ENCODE measurements at places on chromosomes 16 and 17.

GRCh38 chr17:63221939-63222338 lies 224.2 kb downstream of the CYB561 start:
- DNase-seq: no peak

- DNase-seq: no peak
These were observed 53.8 kb downstream of the MYO18A start for GRCh38 chr17:29126268-29126930.

GRCh38 chr17:15260376-15261257 lies 4.5 kb downstream of the PMP22 start:
- peak; percentile 56 for DNase-seq

DNA sequence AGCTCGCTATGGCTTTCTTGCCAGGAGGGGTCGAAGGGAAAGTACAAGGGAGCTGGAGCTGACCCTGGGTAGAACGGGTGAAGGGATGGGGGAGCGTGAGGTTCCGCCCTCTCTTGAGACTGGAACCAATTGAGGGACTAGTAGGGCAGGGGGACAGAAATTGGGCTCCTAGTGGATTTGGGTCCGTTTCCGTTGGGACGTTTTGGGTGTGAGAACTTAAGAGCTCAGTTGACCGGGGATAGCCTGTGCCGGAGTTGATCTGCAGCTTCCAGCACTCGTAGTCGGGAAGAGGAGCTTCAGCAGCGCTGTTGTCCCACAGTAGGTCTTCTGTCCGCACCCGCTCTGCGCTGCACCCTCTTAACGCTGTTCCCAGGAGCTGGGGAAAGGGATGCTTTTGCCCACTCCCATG lies 481 bp downstream of the CNTROB start:
- no peak for DNase-seq

DNA sequence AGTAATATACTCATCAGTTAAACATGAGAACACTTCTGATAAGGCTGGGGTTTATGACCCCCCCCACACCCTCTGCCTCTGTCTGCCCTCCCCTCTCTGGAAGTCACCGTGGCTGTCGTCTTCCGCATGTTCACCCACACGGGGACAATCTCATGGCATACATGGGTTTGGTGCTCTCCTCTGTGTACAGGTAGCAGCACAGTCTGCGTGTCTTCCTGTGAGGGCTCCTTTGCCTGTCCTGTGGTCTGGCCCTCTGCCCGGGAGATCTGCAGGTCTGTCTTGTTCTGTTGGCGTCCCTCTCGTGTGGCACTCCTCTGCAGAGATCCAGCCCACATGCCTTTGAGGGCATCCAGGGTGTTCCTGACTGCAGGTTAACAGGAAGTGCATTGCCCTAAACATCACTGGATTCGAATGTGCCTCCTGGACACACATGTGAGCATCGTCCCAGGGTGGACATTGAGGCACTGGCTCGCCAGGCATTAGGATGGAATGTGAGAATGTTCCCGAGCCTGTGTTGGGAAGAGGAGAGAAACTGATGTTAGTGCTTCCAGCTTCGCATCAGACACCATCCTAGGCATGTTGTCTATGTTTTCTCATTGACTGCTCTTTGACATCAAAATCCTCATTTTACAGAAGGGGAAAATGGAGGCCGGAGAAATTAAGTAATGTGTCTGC lies 54.5 kb downstream of the NKD1 start:
- DNase-seq: no peak

DNA sequence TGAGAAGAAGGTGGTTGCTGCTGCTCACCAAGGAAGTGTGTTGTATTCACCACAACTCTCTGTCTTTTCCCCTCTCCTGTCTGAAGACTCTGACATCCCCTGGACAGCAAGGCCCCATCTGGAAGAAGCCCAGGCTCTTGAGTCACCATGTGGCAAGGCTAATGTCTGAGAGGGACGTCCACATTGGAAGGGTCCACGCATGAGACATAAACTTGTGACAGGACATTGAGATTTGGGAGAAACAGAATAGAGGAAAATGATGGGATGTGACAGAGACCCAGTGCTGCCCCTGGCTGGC lies 176.5 kb downstream of the IRF8 start:
- no peak for DNase-seq

GRCh38 chr16:1571012-1571671 lies 37.7 kb downstream of the TMEM204 start:
- no peak for DNase-seq

DNA sequence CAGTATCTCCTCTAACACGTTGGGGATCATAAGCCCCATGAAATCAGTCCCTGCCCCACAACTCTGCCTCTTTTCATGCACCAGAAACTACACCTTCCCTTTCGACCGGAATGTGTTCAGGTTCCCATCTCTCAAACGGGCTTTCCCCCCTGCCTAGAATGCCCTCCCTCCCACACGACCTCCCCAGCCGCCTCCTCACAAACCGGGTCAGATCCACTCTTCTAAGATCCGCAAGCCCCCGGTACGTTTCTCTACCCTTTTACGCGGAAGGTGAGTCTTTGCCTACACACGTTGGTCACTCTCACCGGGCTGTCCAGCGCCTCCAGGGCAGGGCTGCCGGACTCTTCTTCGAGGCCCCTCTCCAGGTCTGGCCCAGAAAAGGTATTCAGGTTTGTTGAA lies 708 bp downstream of the DHX33 start:
- no peak for DNase-seq

GRCh38 chr16:78246559-78246958 lies 147.1 kb downstream of the WWOX start:
- DNase-seq: no peak

DNA sequence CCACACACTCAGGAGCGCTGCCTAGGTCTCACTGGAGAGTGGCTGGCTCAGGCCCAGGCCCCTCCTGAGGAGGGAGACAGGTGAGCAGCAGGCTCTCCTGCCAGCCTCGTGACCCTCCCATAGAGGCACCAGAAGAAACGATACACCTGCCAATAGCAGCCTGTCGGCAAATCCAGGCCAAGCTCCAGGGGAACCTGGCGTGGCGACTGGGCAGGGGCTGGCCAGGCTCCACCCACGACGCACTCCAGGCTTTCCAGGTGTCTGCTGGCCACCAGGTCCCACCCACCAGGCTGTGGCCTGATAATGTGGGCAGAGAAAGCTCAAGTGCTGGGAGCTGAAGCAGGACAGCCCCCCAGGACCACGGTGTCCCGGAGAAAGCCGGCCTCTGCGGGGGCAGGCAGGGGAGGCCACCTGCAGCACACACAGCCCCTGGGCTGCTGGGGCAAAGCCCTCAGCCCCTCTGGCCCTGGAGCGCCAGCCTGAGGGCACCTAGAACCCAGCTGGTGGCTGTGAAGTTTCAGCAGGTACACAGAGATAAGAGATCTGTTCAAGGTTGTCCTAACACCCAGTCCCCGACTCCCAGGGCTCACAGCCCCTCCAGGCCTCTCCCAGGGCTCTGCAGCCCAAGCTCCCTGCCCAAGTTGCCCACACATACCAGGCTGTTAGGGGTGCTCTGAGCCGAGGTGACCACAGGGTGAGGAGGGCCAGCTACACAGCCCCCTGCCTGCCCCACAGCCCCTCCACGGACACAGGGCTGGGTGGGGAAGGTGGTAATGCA lies 2.4 kb downstream of the PGAP6 start:
- DNase-seq: no peak

DNA sequence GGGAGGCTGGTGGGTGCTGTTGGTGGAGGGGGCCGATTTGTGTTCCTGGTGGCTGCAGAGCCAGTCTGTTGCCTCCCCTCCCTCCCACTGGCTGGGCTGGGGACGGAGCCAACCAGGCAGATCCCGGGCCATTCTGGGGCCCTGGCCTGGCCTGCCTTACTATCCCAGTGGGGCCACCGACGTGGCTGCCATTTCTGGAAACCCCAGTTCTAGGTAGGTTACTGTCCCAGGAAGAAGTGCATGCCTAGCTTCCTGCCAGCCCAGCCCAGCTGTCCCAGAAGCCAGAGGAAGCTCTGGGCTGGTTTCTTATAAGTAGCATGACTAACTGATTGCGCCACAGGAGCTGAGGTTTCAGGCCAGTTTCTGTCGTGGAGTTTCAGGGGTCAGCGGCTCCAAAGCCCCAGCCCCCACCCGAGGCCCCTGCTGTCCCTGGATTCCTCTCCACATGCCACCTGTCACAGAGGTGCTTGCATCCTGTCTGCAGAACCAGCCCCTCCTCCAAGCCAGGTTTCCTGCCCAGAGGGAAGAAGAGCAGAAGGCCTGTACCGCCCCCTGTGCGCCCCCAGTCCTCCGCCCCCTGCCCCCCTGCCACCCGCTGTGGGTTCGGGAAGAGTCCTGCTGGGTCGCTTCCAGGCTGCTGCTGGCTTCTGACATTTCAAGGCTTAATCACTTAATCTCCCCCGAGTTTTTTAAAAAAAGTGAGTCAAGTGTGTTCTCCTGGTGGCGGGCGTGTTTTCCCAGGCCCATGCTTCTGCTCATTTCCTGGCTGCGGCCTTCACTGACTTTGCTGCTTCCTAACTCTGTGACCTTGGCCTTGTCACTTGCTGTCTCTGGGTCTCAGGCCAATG lies 13.2 kb downstream of the IL4R start:
- peak; percentile 51 for DNase-seq

GRCh38 chr16:49560004-49560830 lies 186.6 kb downstream of the C16orf78 start:
- DNase-seq: no peak

DNA sequence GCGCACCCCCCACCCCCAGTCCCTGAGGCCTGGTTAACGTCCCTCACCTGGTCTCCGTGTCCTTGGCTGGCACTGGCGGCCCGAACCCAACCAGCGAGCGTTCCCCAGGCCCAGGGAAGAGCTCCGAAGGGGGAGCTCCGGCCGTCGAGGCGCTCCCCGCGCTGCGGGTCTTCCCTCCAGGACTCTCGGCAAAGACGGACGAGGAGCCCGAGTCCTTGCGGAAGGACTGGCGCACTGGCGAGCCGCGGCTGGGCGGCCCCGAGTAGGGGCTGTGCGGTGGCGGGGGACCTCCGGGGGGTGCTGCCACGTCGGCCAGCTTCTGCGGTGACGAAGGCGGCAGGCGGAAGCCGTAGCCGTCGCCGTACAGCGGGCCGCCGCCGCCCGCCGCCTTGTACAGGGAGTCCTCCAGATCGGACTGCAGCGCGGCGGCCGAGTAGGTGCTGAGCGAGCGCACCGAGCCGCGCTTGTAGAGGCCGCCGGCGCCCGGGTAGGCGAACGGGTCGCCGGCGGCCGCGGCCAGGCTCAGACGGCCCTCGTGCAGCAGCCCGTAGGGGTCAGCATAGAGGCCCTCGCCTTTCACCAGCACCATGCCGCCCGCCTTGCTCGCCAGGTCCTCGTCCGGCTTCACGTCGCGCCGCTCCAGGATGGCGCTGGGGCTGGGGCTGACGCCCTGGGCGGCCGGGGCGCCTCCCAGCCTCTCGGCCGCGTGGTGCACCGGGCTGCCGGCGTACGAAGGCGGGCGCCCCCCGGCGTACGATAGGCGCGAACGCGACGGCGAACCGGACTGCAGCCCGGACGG lies 44.1 kb downstream of the SRCIN1 start:
- no peak for DNase-seq

GRCh38 chr17:73706428-73706827 lies 62.2 kb upstream of the SDK2 start:
- DNase-seq: no peak

DNA sequence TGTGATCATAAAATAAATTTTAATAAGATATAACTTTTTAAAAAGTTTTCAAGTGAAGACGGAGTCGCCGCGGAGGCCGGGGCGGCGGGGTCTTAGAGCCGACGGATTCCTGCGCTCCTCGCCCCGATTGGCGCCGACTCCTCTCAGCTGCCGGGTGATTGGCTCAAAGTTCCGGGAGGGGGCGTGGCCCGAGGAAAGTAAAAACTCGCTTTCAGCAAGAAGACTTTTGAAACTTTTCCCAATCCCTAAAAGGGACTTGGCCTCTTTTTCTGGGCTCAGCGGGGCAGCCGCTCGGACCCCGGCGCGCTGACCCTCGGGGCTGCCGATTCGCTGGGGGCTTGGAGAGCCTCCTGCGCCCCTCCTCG lies at the start of gene FOXC2:
Gene FOXC2, plus strand, starts transcription at position 229 of the 365 bp plus-strand sequence. CDS start 507 bp downstream, outside the sequence.
- no peak for DNase-seq

DNA sequence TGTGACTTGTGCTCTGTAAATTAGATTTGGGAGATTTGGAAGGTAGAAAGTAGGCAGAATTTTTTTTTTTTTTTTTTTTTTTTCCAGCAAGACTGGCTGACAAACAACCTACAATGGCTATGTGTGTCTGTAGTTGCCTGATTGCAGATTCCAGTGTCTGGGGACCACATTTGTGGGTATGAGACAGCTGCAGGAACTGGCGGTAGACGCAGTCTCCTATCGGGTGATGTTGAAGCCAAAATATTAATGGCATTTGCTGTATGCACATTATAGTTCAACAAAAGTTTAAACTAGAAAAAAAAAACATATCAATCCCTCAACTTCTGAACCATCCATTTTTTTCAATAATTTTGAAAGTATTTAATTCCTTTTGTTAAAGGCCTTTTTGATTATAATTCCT lies 665.2 kb downstream of the TOX3 start:
- no peak for DNase-seq

GRCh38 chr16:31063843-31064611 lies 10.0 kb downstream of the ZNF668 start:
- DNase-seq: no peak

- DNase-seq: peak; percentile 91
These were observed 22.3 kb upstream of the ZFPM1 start for GRCh38 chr16:88430524-88431446.

DNA sequence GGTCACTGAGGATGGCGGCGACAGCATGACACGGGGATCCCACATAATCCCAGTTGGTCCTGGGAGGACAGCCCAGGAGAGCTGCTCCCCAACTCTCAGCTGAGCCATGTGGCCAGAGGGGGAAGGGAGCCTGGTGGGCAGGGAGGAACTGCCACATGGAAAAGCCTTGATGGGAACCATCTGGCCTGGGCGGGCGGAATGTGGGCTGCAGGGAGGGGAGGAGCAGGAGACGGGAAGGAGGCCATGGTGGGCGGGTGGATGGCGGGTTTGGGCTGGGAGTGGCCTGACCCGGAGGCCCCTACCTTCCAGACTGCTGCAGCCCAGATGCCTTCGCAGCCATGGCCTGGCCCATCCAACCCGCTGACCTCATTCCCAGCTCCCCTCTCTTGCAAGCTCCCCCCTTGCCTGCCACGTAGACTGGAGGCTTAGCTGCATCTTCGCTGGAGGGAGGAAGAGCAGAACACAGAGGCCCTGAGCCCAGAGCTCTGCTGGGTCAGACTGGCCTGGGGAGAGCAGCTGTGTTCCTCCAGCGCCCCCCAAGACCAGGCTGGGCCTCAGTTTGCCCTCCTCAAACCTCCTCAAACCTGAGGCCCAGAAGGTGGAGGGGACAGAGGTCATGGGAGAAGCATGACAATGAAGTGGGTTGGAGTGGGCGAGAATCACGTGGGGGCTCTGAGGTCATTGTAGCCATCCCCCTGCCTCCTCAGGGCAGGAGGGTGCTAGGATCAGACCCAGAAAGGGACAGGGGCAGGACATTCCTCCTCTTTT lies 8.2 kb upstream of the COL1A1 start:
- DNase-seq: no peak

DNA sequence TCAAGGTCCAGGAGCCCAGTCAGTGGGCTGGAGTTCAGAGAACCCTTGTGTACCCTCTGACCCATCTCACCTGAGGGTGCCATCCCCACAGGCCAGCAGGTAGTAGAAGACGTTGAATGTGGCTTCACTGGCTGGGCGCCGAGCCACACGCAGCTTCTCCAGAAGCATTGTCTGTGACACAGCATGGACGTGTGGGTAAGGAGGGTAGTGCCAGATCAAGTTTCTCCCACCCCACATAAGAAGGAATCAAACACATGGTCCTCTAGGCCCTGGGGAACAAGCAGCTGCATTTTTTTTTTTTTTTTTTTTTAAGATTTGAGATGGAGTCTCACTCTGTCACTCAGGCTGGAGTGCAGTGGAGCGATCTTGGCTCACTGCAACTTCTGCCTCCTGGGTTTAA lies 60.9 kb downstream of the MYO18A start:
- no peak for DNase-seq

Measured in GM12891 (cell line).